ENCODE measurements at places on chromosomes 6 and 20.

- peak; percentile 79 for DNase-seq
These were observed at the start of gene MAD2L1BP for GRCh38 chr6:43635387-43636307. TSS of gene MAD2L1BP (plus strand) at chr6:43635840. CDS start at chr6:43635876, 36 bp downstream.

DNA sequence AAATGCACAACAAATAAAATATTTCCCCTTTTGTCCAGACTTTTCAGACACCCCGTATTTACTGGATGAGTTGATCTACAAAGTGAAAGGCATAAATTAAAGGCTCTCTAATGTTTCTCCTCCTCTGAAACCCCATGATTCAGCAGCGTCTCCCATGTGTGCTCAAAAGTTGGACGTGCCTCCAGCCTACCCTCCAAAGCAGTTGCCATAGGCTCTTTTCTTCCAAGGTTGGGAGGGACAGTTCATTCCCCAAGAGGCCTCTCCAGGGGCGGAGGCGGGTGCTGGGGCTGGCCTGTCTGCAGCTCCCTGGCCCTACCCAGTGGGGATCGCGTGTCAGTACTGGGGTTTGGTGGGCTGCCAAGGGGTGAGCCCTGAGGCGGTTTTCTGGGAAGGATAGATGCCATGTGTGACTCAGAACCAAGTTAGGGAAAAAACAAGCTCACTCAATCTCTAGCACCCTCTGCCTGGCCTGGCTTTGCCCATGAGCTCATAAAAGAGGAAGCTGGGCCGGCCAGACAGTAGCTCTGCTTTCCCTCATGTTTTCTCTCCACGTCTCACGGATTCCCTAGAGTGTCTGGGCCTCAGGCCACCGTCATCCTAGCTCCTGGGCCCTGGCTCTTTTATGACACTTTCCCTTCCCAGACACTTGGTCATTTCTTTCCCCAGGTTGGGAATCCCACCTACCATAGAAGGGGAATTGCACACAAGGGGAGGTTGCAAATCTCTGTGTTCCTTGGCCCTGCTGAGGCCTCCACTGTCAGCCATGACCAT, 8.0 kb upstream of the IER3 start:
- DNase-seq: no peak

DNA sequence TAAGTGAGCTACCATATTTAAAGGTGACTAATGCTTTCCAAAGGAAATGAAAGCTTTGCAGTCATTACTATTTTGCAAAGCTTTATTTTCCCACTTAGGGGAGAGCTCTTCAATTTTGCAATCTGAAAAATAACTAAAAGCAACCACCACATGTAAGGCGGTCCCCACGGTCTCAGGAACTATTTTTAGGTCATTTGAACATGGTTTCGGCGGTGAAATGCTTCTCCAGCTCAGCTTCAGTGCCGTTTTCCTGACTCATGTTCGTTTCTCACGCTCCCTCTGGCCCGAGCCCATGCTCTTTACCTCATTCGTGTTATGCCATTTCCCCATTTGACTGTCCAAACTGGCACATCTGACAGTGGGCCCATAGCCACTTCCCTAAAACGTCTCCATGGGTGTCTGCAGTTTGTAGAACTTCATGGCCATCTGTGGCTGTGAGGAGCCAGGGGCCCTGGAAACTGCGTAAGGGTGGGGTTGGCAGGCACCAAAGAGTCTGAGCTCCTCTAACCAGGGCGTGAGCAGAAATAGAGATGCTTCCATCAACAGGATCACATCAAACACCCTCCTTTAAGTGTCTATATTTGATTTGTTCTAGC, 46.5 kb downstream of the ADTRP start:
- peak; percentile 70 for DNase-seq

GRCh38 chr20:14979453-14979986, 642.1 kb upstream of the FLRT3 start:
- no peak for DNase-seq

DNA sequence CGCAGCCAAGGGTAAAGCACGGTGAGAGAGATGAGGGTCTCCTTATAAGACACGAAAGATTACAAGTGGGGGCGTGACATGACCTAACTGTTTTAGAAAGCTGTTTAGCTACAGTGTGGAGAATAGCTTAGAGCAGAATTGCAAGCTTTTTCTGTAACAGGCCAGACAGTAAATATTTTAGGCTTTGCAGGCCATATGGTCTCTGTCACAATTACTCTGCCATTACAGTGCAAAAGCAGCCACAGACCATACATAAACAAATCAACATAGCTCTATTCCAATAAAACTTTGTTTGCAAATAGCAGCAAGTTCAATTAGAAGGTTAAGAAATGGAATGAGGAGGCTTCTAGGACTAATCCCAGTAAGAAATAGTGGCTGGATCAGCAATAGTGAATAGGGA, 16.8 kb downstream of the PGM3 start:
- DNase-seq: no peak

- DNase-seq: no peak
These were observed 9.2 kb downstream of the SPATA2 start for GRCh38 chr20:49906101-49906604.

DNA sequence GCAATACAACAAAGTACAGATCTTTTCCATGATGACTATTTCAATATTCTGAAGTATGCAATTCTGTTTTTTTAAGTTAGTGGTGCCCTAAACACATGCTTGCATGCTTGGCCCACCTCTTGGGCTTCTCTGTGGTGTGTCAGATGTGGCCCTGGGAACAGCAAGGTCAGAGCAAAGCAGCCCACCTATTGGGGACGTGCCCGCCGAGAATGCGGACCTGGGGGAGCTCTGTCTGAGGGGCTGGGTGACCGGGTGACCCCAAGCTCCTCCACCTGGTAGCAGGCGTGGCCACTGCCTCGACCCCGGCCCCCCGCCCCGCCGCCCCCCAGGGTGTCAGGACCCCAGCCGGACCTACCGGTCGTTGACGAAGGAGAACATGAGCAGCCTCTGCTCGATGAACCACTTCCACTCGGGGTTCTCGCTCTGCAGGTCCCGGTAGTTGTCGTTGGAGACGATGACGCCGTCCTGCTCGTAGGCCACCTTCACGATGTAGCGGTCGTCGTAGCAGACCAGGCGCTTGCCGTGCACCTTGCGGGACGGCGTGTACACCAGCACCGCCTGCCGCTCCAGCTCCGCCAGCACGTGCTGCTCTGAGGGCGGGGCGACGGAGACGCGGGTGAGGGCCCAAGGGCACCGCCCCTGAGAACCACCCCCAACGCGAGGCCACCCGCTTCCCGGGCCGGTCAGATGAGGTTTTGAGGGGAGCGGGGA, 28.3 kb downstream of the ZC3H12D start:
- DNase-seq: no peak

GRCh38 chr6:127403636-127404035, 55.6 kb downstream of the KIAA0408 start:
- peak; percentile 29 for DNase-seq

DNA sequence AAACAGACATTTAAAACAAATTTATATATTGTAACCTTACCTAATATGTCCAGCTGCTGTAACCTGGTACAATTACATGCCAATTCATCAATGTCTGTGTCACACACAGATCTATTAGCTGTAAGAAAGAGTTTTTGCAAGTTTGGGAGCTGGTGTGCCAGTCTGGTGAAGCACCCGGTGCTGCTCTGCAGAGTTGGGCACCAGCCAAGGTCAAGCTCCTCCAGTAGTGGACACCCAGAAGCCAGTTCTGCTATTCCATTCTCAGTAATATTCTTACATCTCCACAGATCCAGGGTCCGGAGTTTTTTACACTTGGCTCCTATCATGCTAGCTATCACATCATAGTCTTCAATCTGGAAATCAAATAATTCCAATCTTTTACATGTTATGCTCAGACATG, 41.0 kb downstream of the POU3F2 start:
- DNase-seq: no peak

DNA sequence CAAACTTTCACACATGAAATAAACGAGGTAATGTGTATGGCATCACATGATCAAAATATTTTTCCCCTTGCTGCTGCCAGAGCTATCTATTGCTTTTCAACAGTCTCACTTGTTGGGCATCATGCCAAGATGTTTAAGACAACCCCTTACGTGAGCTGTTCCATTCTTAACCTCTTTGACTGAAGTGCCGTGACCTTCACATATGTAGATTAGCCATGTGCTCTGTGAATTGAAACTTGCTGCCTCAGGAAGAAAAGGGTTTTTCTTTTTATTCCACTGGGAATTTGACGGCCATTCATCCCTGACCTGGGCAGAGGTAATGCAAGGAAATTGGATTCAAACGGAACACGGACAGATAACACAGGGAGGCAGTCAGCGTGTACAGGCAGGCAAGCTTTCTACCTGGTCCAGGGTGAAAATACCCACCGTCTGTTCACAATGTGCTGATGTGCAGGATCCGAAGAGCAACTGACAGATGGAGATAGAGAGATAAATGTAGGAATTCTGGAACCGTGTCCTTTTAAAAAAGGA, 14.2 kb downstream of the ARID1B start:
- peak; percentile 50 for DNase-seq

DNA sequence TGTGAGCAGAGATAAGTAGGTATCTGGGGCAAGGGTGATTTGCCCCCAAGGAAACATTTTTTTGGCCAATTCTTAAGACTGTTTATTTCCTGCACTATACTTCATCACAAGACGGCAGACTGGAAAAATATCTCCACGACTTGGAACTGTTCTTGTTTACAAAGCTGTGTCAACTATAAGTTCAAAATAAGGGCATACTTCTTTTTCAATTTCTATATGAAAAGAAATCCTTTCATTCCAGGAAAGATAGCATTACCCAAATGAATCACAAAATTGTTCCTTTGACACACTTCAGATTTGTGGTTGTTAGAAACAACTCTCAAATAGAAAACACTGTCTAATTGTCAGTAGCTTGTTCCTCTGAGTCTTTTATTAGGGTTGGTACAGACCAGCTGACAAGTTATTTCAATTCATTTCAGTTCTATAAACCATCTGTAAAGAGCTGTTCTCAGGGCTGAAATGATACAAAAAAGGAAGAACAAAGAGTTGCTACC, 212.9 kb upstream of the PRDM1 start:
- DNase-seq: no peak

- no peak for DNase-seq
These were observed 188.7 kb downstream of the FOXC1 start for GRCh38 chr6:1798303-1798964.

DNA sequence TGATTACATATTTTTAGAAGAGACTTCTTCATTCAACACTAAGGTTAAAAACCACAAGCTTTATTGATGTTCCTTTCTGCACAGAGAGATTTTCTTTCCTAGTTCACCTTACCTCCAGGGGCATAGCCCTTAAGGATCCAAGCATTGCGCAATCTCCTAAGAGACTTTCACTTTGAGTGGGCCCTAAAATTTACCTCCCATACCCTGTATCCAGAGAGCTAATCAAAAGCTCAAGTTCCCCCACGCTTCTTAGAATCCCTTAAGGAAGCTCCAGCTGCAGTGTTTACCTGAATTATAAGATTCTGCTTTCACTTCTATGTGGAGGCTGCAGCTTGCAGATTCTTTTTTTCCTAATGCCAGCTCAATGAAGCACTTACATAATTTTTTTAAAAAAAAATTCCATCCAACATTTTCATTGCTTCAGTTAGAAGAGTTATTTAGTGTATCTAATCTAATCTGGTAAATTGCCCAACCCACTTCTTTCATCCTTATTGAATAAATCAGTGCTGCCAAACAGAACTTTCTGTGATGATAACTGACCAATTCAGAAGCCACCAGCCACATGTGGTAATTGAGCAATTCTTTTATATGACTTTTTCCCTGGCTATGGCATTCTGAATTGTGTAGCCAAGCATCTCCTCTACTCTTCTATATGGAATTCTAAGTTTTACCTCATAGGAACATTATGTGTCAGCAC, 24.6 kb upstream of the SPTLC3 start:
- DNase-seq: no peak

DNA sequence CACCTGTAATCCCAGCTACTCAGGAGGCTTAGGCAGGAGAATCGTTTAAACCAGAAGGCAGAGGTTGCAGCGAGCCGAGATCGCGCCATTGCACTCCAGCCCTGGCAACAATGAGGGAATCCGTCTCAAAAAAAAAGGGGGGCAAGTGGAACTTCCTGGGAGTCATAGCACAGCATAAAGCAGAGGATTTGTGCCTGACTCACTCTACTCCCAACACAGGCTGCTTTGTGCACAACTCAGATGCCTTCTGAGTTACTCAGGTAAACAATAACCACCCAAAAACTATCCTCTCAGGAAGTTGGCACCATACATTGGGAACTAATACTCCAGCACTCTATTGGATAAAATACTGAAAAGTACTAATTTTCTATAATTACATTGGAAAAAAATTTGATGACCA, 2.5 kb upstream of the TMEM244 start:
- no peak for DNase-seq

DNA sequence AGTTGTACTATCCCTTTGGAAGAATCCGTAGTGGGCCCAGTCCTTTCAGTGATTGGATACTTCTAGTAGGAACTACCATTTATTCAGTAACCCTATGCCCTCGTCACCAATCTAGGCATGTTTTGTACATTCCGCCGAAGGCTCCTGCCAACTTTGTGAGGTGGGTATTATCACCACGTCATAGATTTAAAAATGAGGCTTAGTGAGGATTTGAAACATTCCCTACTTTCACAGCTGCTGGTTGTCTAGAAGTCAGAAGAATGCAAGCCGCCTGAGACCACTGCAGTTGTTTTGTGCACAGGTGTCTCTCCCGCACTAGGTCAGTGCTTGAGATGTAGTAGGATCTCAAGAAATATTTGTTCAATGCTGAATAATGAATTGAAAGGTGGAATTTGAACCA, 32.6 kb downstream of the ENPP1 start:
- no peak for DNase-seq

DNA sequence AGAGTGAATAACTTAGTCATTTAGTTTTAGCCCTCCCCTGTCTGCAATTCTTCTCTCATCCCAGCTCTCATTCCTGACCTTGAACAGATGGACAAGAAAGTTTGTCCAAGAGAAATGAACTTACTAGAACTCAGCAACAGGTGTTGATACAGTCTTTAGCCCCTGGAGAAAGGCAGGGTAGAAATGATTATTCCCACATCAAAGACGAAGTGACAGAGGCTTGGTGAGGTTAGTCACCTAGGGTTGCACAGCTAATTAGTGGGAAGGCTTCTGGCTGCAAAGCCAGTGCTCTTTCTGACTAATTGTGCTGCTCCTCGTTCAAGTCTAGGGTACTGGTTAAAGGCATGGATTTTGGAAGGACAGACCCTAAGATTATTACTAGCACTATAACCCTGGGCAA, 4.5 kb downstream of the ZDHHC14 start:
- no peak for DNase-seq

- no peak for DNase-seq
These were observed 117.2 kb upstream of the BMP5 start for GRCh38 chr6:55992546-55992945.

GRCh38 chr6:4888841-4889240, 112.6 kb downstream of the CDYL start:
- DNase-seq: no peak

DNA sequence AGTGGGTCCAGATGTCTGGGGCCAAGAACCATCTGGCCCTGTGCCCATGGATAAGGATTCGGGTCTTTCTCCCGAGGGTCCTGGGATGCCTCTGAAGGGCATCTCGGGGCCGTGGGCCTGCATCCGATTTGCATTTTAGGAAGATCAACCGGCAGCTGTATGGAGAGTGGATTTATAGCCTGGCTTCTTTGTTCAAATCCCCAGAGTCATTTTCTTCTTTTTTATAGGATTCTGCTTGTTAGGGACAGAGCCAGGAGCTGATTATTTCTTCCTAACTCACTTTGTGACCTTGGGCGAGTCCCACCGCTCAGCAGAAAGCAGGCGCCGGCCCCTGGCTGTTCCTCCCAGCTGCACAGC, 52.9 kb upstream of the APCDD1L start:
- DNase-seq: no peak

All from GM20000 (cell line).